Stimulated activated CD4-positive, alpha-beta T cell treated with anti-CD3 and anti-CD28 coated beads, Interleukin-4, amount 100 ng/mL, for 4 hours (primary cell): ENCODE measurements at places on chromosomes 2 and 18.

GRCh38 chr18:52163478-52163877 lies 176.5 kb upstream of the DCC start:
- no peak for DNase-seq

DNA sequence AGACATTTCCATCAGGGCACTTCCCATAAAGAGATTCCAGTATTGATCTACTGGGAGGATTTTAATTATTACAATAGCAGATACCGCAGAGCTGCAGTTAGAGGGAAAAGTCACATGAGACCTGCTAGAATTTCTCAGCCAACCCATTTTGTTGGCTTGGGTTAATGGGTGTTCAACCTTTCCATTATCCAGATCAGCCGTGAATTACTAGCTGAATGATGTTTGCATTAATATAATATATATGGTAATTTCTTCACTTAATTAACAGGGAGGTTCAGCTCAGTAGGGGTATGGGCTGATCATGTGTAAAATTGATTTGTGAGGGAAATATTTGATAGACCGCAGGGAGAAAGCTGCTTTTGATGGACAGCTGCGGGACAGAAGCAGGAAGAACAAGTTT lies 56.4 kb upstream of the OTX1 start:
- no peak for DNase-seq

- peak; percentile 15 for DNase-seq
These were observed 19.6 kb downstream of the EHBP1 start for GRCh38 chr2:62724886-62725711.

DNA sequence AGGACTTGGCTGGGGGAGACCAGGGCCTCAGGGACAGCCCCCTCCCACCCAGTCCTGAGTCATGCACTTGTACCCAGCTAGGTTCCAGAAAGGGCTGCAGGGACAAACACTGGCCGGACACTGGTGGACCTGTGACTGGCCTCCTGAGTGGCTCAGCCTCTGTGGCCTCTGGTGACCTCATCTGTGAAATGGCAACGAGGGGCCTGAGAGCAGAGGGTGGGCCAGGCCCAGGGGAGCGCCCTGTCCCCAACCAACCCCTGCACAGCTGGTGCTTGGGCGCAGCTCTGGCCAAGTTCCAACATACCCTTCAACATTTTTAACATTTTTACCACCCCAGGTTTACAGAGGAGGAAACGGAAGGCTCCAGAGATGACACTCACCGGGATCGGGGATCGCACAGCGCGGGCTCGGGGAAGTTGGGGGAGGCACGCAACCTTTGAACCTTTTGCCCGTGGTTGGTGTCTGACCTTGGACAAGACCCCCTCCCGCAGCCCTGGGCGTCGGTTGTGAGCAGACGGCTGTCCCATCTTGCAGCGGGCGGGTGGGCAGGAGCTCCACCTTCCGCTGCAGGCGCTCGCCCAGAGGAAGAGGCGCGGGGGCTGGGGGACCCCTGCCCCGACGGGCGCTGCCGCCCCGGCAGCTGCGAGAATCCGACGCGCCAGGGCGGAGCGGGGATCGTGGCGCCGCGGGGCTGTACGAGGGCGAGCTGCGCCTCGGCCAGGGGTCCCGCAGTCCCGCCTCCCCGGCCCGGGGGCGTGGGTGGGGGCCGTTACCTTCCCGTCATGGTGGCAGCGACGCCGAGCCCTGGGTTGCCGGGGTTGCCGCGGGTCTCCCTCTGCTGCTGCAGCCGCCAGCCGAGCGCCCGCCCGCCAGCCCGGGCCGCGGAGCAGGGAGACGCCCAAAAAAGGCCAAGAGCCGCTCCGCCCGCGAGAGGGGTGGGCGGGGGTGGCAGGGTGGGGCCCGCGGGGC lies 805 bp downstream of the LIMS2 start:
- DNase-seq, result peak; percentile 28

- no peak for DNase-seq
These were observed 134.0 kb downstream of the HDAC4 start for GRCh38 chr2:239266779-239267287.

DNA sequence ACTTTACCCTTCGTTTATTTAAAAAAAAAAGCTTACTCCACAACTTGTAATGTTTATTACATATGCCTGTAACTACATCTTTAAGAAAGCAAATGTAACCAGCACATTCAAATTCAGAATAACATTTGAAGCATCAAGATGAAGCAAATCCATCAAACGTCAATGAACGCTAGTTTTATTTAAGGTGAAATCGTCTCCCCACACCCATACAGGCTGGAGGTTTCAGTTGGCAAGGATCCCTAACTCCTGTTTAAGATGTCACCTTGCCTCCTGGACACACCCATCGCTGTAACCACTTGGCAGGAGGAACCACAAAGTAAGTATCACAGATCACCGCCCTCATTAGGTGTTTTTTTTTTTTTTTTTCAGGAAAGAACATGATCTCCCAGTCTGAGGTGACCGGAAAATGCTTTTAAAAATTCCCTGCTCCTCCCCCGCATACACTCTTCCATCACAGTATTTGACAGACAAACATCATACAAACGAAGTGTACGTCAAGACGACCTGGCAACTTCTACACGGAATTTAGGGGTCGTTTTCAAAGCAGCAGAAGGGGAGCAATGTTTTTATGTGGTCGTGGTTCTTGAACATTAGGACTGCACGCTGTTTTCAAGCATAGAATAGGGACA lies 19.7 kb upstream of the STPG4 start:
- DNase-seq, result no peak

- no peak for DNase-seq
These were observed 42.3 kb downstream of the CYP1B1 start for GRCh38 chr2:38033646-38034045.

DNA sequence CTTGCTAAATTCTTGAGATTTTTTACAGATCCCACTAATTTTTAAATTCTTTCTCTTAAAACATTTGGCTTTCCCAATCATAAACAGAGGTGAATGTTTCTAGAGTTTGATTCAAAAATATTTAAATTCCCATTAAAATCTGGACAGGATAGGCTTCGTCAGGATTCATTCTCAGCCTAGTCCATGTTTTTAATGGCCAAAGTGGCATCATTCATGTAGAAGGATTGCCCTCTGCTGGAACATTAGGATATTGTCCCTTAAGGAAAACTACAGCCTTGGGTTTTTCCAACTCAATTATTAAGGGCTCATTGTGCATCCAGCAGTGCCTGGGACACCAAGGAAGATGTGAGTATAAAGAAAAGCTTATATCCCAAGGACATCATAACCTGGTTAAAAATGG lies 71.7 kb downstream of the TPGS2 start:
- no peak for DNase-seq

DNA sequence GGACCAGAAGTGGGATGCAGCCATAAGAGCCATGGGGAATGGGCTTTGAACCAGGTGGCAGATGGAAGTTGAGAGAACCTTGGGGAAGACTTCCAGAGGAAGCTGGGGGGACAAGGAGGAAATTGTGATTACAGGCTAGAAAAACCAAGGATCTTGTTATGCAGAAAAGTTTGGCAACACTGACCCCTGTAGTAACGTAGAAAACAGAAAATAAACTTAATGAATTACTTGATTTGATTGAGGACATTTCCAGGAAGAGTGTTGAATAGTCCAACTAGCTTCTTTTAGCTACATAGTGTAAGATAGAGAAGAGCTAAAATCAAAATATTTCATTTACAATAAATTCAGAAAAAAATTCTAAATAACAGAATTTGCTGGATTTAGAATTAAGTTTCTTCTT lies 91.9 kb upstream of the GPC1 start:
- no peak for DNase-seq

- DNase-seq, result no peak
These were observed 49.7 kb upstream of the ZNF397 start for GRCh38 chr18:35190948-35191697.
